ENCODE measurements at places on chromosomes 6 and 20.
A peak's percentile ranks its signal among the peaks of the same experiment; 100 is the strongest.

GRCh38 chr6:169830876-169831275, 79.5 kb downstream of the ERMARD start:
- DNase-seq: no peak

DNA sequence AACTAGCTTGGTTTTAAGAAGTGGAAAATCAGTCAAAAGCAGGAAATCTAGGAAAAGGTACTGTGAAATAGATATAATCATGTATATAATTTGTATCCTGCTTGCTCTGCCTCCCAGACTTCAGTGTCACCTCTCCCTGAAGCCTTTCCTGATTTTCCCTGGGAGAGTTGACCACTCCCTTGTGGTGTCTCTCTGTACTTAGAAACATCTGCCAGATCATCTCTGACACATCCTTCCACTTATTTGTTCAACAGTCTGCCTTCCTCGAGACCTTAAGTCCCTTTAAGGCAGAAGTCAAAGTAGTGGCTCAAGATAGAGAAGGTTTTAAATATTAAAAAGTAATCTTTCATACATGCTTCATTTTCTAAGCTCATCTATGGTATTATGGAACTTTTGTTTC, 236.5 kb downstream of the CDKAL1 start:
- no peak for DNase-seq

GRCh38 chr20:48261398-48261910, 476.2 kb upstream of the SULF2 start:
- DNase-seq: no peak

DNA sequence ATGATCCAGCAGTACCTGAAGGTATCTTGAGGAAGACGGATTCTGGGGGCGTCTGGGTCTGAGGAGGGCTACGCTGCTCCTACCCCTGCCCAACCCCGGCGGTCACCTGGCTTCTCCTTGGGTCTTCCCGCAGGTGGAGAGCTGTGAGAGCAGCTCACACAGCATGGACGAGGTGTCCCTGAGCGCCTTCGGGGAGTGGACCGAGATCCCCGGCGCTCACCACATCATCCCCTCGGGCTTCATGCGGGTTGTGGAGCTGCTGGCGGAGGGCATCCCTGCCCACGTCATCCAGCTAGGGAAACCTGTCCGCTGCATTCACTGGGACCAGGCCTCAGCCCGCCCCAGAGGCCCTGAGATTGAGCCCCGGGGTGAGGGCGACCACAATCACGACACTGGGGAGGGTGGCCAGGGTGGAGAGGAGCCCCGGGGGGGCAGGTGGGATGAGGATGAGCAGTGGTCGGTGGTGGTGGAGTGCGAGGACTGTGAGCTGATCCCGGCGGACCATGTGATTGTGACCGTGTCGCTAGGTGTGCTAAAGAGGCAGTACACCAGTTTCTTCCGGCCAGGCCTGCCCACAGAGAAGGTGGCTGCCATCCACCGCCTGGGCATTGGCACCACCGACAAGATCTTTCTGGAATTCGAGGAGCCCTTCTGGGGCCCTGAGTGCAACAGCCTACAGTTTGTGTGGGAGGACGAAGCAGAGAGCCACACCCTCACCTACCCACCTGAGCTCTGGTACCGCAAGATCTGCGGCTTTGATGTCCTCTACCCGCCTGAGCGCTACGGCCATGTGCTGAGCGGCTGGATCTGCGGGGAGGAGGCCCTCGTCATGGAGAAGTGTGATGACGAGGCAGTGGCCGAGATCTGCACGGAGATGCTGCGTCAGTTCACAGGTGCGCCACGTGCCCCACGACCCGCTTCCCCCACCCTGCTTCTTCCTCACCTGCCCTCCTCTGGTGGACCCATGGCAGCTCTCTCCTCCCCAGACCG, 166.9 kb upstream of the RNF24 start:
- no peak for DNase-seq

- DNase-seq: no peak
Measured at GRCh38 chr6:39295611-39296011, 18.6 kb downstream of the KCNK17 start.

DNA sequence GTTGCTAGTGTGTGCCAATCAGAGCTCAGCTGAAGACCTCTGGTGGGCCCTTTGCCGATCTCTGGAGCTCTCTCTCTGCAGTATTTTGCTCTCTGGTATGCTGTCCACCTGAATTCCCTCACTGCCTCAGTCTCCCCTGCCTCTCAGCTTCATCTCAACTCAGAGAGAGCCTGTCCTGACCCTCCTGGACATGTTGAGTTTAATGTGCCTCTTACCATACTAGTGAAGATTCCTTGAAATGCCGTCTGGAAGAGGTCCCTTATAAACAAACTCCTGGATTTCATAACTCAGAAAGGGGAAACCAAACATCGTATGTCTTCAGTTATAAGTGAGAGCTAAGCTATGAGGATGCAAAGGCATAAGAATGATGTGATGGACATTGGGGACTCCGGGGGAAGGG, 231.1 kb upstream of the ZNF217 start:
- no peak for DNase-seq

GRCh38 chr20:19562426-19562825, 195.6 kb upstream of the RIN2 start:
- no peak for DNase-seq

GRCh38 chr20:50588034-50588736, 78.0 kb downstream of the PTPN1 start:
- DNase-seq: peak; percentile 62

DNA sequence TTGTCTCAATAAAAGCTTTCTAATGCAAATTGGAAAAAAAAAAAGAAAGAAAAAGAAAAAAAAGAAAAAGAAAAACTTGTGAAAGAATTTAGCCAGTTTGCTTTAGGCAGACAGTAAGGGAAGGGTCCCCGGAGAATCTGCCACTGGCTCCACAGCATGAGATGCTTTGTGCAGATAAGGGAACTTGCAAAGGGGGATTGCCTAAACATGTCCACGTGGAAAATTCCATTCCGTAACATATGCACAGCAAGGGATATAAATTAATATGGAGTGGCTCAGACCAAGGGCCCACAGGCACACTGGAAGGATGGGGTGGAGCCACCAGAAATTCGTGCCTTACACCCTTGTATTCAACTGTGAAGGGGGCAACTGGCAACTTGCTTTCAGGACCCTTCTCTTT, 45.4 kb downstream of the MKKS start:
- no peak for DNase-seq

DNA sequence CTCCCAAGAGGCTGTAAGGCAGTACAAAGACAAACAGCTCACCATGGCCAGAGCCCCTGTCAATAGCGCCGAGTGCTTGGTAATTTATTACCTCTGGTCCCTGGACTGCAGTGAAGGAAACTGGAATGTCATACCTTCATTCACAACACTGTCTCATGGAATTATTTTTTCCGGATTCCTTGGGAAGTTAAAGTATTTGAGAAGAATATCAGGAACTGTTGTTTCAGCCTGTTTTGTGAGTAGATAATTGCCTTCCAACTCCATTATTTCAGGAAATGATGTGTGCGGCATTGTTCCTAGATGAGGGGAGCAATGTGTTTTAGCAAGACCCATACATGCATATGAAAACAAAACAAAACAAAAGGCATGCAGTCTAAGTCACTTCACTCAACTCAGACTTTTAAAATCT, 64.0 kb downstream of the BLOC1S5 start:
- no peak for DNase-seq

DNA sequence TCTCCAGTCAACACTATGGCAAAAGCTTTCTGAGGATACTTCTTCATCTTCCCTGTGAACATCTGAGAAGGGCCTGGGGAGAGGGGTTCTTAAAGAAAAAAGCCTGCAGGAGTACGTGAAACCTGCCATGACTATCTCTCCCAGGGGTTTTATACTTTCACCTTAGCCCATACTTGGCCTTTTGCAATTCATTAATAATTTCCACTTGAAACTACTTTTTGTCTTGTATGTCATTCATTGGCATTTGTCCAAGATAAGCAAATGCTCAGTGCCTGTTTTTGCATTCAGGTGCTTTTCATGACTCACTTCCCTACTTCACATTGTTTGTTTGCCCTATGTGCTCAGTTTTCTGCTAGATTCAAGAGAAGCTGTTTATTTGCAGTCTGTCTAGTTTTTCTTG, 580.3 kb upstream of the GJE1 start:
- no peak for DNase-seq

GRCh38 chr20:19760371-19760721, 2.3 kb downstream of the RIN2 start:
- no peak for DNase-seq

- DNase-seq: no peak
Measured at GRCh38 chr6:99514089-99514488, 1.1 kb downstream of the USP45 start.

Measured in stimulated activated CD4-positive, alpha-beta T cell treated with anti-CD3 and anti-CD28 coated beads, Interleukin-1b, Interleukin-23, amount 100 ng/mL, for 24 hours (primary cell).